ENCODE measurements at places on chromosomes 16 and 17. TPM values are rescaled to one million over a fixed set of nuclear protein-coding genes. Genes with fewer than 3 reads are reported as not detected.

The SLC5A11 gene
- total RNA-seq = 4.1 TPM

The ZNF629 gene
- 4.2 TPM for total RNA-seq

The YBX2 gene
- total RNA-seq = 0.75 TPM

The PRSS21 gene
- not detected for total RNA-seq

The ZSCAN10 gene
- total RNA-seq = not detected

The UBE2Z gene
- total RNA-seq = 20.5 TPM

The GEMIN4 gene
- total RNA-seq = 7.0 TPM

The WNT9B gene
- 0.14 TPM for total RNA-seq

The TBC1D3E gene
- not detected for total RNA-seq

DNA sequence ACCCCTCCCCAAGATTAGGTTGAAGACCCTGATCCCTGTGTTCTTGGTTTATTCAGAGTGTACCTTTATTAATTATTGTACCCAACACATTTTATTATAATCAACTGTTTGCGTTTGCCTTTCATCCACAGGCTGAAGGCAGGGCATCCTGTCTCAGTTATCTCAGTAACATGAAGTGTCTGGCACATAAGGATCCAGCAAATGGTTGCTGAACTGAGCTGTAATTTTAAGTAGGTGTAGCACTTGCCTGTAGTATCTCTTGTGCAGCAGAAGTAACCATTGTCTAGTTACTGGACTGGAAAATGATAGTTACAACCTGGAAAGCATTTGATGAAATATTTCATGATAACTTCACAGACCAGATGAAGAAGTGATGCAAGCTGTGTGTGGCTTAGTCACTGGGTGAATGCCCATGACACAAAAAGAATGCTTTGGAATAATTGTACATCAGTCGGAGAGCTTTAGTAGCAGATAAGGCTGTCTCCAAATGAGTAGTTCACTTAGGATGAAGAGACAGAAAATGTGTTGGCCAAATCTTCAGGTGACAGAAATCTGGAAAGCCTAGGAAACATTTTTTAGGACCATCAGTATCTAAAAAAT, 56.6 kb downstream of the ESRP2 start:
- DNase-seq = no peak

GRCh38 chr16:49337814-49338350, 35.7 kb upstream of the C16orf78 start:
- no peak for DNase-seq

- peak; percentile 72 for DNase-seq
These were observed 14.1 kb downstream of the C17orf67 start for GRCh38 chr17:56819431-56820145.

DNA sequence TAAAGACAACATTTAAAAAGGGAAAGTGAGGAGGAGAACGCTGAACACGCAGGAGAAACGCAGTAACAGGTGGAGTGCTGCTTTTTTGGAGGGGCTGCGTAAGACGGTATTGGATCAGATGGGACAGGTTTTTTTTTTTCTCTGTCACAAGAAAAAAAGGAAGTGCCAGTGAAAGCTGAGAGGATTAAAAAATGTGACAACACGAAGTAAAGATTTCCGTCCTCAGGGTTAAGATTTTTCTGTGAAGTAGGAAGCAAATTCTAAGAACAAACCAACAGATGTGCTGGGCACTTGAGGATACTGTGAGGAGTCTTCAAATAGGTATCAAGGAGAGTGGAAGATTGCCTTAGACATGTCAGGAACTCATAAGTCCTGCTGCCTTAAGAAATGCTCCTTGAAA, 5.8 kb upstream of the ABCA9 start:
- DNase-seq = no peak

GRCh38 chr17:76744747-76745146, 6.8 kb downstream of the MFSD11 start:
- no peak for DNase-seq

GRCh38 chr17:35630530-35631148, 43.5 kb downstream of the AP2B1 start:
- DNase-seq = no peak

DNA sequence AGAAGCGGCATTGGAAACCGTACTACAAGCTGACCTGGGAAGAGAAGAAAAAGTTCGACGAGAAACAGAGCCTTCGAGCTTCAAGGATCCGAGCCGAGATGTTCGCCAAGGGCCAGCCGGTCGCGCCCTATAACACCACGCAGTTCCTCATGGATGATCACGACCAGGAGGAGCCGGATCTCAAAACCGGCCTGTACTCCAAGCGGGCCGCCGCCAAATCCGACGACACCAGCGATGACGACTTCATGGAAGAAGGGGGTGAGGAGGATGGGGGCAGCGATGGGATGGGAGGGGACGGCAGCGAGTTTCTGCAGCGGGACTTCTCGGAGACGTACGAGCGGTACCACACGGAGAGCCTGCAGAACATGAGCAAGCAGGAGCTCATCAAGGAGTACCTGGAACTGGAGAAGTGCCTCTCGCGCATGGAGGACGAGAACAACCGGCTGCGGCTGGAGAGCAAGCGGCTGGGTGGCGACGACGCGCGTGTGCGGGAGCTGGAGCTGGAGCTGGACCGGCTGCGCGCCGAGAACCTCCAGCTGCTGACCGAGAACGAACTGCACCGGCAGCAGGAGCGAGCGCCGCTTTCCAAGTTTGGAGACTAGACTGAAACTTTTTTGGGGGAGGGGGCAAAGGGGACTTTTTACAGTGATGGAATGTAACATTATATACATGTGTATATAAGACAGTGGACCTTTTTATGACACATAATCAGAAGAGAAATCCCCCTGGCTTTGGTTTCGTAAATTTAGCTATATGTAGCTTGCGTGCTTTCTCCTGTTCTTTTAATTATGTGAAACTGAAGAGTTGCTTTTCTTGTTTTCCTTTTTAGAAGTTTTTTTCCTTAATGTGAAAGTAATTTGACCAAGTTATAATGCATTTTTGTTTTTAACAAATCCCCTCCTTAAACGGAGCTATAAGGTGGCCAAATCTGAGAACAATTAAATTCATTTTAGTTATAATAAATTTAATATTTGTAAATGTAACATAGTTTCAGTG, 1.7 kb downstream of the HEXIM1 start:
- DNase-seq = peak; percentile 70

DNA sequence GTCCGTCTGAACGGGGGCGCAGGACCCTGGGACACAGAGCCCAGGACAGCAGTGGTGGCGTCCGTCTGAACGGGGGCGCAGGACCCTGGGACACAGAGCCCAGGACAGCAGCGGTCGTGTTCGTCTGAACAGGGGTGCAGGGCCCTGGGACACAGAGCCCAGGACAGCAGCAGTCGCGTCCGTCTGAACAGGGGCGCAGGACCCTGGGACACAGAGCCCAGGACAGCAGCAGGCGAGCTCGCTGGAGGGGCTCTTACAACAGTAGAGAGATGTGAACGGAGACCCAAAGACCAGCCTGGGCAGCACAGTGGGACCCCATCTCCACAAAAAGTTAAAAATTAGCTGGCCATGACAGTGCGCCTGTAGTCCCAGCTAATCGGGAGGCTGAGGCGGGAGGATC, 40.7 kb downstream of the LMF1 start:
- no peak for DNase-seq

GRCh38 chr17:32266389-32267301, 1.0 kb downstream of the RHBDL3 start:
- DNase-seq = no peak

GRCh38 chr16:11485676-11486075, 101.0 kb downstream of the LITAF start:
- no peak for DNase-seq

DNA sequence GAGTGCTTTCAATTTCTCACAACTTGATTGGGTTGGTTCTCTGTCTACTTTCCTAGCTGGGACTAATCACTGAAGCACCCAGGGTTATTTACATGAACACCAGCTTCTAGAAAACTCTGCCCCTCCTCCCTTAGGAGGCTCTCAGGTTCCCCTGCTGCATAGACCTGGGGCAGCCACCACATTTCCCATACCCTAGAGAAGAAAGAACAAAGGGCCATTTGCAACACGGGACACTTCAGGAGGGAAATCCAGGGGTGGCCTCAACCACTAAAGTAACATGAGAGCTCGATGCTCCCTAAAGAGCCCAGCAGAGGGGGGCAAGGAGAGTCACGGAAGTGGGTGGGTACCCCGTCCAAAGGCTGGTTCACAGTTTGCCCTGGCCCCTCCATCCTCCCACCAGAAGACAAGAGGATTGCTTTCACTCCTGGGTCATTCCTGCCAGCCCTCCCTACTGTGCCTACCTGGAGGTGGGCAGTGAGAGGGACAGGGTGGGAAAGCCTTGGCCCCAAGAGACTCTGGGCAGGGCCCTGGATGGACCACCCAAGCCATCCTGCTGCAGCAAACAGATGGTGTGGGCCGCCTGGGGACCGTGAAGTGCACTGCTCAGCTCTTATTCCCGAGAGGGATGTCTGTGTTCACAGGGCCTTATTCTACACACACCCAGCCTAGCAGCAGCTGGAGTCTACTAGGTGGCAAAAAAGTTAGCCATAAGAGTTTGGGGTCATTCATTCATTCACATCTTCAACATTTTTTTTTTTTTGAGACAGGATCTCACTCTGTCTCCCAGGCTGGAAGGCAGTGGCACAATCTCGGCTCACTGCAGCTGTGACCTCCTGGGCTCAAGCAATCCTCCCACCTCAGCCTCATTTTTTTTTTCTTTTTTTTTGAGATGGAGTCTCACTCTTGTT, 392.1 kb downstream of the SOX9 start:
- DNase-seq = no peak

GRCh38 chr17:21382560-21383495, 6.7 kb downstream of the KCNJ12 start:
- DNase-seq = no peak

DNA sequence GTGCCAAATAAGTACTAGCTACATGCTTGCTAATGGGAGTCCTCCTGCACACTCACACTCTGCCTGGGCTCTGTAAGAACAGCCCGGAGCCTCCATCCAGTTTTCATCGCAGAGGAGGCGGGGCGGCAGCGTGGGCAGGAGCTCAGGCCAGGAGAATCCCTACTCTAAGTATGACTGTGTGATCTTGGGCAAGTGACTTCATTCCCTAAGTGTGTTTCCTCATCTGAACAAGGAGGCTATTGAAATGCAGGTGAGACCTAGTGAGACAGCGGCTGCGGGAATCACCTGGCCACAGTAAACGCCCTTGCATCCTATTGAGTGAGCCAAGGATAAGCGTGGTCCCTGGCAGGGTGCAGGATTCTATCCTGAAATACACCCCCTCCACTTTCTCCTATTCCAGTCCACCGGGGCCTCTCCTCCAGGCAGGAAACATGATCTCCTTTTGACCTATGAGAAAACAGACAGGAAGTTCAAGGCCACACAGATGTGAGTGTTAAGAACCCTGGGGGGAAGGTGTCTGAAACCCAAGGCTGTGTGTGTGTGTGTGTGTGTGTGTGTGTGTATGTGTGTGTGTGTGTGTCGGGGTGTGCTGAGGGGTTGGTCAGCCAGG, 5.2 kb upstream of the RAI1 start:
- DNase-seq = no peak

GRCh38 chr16:19578378-19578971, 23.0 kb downstream of the VPS35L start:
- no peak for DNase-seq

- DNase-seq = no peak
These were observed 367.5 kb downstream of the CPPED1 start for GRCh38 chr16:12436201-12436657.

DNA sequence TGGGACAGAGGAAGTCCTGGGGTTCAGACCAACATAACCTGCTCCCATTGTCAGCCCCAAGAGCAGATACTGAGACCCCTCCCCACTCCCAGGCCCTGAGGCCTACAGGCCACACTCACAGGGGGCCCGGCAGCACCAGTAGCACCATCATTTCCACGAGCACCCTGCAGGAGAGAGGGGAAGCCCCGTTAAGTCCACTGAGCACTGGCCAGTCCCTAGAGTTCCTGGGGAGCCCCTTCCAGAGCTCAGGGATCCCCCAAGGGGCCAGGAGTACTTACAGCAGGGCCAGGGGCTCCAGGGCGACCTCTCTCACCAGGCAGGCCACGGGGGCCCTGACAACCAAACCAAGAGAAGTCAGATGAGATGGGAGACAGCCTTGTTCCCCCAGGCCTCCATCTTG, 5.4 kb downstream of the COL1A1 start:
- no peak for DNase-seq

DNA sequence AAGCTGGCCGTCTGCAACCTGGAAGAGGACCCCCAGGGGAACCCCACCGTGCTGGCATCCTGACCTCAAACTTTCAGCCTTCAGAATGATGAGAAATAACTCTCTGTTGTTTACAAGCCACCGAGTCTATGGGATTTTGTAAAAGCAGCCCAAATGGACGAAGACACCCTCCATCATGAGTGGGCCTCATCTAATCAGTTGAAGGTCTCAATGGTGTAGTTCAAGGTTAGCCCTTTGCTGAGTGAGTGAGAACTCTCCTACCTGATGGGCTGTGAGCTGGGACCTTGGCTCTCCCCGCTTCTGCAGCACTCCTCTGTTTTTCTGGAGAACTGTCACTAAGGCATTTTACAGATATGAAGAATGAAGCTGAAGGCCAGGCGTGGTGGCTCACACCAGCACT, 325.9 kb upstream of the TNRC6C start:
- no peak for DNase-seq

DNA sequence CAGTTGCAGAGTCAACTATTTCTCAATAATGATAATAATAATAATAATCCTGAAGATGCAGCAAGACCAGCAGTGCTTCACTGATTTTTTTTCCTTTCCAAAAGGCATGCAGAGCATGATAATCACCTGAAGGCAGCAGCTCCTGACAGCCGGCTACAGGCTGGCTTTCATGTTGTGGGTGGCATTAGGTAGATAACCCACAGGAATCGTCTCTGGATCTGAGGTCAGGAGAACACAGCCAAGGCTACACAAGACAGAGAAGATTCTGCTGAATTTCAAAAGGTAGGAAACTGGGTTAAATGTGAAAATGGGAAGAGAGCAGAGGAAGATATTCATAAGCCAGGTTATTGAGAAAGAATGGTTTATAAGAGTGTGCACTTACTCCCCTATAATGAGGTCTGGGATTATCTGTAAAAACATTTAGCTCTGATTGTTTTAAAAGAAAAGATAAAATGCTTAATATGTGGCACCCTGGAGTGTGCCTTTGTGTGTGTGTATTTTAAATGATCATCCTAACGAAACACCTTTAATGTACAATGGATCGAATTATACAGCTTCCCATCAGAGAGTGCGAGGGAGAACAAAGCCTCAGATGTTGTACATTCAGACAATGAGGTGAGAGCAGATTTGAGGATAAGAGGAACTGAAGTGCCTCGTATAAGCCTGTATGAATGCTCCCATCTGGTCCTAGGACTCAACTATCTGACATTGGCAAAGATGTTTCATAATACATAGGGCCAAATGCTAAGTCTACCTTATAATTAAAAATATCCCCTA, 273.1 kb downstream of the PHKB start:
- DNase-seq = no peak

DNA sequence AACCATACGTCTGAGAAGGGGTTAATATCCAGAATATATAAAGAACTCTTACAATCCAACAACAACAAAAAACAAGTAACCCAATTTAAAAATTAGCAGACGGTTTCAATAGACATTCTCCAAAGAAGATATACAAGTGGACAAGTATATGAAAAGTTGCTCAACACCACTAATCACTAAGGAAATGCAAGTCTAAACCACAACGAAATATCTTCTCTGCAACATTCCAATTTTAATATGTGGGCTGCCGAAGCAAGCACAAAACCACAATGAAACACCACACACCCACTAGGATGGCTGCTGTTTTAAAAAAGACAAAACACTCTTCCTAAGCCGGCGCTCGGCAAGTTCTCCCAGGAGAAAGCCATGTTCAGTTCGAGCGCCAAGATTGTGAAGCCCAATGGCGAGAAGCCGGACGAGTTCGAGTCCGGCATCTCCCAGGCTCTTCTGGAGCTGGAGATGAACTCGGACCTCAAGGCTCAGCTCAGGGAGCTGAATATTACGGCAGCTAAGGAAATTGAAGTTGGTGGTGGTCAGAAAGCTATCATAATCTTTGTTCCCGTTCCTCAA, 5.9 kb upstream of the SLC13A2 start:
- DNase-seq = no peak
